Stimulated activated CD8-positive, alpha-beta memory T cell treated with anti-CD3 and anti-CD28 coated beads, Interleukin-15, amount 100 ng/mL, for 24 hours (primary cell): ENCODE measurements at places on chromosomes 2 and 18.

DNA sequence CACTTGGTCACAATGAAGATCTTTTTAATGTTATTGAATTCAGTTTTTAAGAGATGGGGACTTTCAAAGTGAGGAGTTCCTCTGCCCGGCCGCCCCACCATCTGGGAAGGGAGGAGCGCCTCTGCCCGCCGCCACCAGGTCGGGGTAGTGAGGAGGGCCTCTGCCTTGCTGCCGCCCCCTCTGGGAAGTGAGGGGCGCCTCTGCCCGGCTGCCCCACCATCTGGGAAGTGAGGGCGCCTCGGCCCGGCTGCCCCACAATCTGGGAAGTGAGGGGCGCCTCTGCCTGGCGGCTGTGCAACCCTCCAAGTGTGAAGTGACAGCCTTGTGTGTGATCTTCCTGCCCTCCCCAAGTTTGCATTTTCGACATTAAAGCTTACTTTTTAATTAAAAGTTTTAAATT, 899.3 kb downstream of the TRIB2 start:
- DNase-seq, result no peak

DNA sequence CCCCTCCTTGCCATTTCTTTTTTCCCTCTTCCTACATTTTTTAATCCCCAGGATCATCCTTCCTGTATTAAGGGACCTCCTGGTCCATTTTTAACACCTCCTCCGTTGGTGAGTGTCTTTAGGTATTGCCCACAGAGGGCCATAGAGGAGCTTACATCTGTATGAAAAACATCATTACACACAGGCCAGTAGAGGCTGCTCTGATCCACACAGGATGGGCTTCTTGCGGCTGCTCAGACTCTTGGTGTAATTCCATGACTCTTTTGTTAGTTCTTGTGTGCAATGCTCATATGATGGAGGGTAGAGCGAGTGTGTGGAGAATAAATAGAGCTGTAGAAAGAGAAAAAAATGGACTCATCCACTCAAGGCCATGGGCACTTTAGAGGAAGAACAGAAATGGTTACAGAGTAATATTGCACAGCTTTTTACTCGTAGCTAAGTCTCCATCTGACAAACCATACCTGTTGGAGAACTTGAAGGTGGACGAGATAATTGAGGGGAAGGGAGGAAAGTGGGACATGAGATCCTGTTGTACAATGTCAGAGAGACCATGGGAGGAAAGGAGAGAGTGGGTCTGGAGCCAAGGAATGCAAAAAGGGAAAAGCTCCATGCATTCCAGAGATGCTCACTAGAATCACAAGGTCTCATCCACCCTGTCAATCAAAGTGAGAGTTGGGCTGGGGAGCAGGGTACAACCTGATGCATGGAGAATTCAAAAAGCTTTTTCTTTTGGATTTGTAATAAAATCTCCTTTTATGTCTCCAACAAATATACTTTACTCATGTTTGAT, 129.7 kb upstream of the TNP1 start:
- no peak for DNase-seq

DNA sequence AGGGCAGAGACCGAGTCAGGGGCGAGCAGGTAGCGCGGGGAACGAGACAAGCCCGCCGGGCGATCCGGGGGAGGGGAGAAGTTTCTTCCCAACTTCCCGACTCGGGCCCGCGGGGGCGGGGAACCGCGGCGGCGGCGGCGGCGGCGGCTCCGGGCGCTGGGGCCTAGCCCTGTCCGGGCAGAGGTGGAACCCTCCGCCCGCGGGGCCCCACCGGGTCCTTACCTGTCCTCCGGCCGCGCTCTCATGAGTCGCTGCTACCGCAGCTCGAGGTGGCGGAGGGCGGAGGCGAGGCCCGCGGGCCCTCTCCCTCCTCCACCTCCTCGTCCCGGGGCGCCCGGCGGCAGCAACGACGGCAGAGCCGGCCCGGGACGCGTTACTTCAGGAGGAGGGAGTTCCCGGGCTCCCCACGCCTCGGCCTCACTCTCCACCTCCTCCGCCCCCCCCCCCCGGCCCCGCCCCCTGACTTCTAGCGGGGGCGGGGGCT, at the start of gene YES1:
Gene YES1, minus strand, starts transcription at position 351 of the 484 bp plus-strand sequence. CDS start 55,415 bp downstream, outside the sequence.
- no peak for DNase-seq

DNA sequence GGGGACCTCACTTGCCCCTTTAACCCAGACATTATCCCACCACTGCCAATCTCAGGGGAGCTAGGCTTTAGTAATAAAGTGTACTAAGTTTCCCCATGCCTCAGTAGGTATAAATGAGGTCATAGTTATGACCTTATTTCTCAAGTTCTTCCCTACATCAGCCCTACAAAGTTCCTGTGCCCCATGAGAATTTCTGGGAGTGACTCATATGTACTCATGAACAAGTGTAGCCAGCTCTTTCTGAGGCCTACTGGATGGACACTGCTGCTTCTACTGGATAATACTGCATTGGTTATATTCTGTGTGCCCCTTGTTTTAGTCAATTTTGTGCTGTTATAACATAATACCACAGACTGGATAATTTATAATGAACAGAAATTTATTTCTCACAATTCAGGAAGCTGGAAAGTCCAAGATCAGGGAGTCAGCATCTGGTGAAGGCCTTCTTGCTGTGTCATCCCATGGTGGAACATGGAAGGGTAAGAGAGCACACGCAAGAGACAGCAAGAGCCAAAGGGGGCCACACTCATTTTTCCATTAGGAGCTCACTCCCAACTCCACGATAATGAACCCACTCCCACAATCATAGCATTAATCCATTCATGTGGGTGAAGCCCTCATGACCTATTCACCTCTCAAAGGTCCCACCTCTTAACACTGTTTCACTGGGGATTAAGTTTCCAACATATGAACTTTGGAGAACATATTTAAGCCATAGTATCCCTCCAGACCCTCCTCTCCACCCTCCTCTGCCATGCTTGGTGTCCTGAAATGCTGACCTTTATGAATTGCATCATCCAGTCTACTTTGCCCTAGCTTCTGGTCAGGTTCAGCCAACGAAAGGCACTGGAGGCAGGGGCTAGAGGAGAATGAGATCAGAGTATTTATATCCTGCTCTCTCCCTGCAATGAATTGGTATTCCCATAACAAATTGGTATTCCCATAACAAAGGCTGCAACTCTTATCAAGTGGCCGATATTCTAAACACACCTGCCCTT, 25.4 kb upstream of the ST3GAL5 start:
- DNase-seq, result no peak

- DNase-seq, result no peak
Measured at GRCh38 chr18:50097702-50098101, 97.2 kb downstream of the MYO5B start.

GRCh38 chr2:170707821-170708795, 7.0 kb upstream of the SP5 start:
- no peak for DNase-seq

DNA sequence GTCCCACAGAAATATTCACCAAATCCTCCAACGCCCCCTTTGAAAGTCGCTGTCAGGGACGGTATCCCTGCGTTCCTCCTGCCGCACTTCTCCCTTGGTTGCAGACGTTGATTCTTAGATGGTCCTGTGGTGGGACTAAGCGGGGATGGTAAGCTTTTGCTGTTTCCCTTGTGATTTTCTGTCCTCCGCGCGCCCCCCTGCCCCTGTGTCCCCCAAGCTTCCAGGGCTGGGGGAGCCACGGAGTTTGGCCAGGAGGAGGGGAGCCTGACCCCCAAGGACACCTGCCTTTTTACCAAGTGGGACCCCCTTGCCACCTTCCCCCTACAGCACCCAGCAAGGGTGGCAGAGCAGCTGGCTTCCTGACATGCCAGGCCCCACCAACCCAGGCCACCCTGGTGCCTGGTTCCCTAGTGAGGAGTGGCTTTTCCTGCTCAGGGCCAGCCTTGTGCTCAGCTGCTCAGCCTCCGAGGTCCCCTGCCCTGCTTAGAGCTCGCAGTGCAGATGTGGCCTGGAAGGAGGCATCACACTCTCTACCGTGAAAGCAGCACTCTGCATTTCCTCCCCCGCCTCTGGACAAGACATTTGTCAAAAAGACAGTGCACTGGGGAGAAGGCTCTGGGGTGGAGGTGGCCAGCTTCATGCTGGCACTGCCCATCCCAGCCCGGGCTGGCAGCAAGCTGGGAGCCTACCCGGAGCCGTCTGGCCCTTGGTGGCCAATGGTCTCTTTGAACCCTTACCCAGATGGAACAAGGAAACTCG, 49.4 kb downstream of the TWIST2 start:
- DNase-seq, result no peak

GRCh38 chr2:105470979-105471378, 72.1 kb upstream of the FHL2 start:
- DNase-seq, result no peak

DNA sequence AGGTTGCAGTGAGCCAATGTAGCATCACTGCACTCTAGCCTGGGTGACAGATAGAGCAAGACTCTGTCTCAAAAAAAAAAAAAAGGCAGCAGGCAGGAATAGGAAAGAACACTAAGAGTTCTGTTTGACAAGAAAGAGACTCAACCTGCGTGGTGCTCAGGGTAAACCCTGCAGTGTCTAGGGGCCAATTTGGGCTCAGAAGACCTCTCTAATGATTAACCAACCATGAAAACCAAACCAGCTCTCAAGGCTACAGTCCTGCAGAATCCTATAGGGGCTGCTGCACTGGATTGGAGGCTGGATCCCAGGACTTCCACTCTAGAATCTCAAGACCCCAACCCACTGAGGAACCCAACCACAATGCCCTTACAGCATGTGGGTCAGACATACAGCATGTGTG, 2.4 kb downstream of the TRABD2A start:
- no peak for DNase-seq

DNA sequence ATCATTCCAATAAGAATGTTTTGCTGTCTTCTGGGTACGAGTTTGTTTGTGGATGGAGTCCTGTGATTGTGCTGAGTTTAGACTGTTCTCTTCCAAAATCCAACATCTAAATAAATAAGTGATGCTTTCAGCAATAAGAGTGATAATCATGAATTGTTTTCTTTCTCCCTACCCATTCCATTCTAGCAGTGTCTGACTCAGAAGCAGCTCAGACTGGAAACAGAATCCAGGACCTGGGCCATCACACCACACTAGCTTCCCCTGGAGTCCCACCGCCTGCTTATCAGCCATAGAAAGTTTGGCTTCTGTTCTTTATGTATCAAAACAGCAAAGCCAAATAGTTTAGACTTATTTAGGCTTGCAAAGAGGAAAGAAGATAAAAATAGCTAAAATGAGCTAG, 76.4 kb upstream of the CNGA3 start:
- no peak for DNase-seq

- DNase-seq, result no peak
Measured at GRCh38 chr2:6788614-6789013, 77.1 kb downstream of the CMPK2 start.

DNA sequence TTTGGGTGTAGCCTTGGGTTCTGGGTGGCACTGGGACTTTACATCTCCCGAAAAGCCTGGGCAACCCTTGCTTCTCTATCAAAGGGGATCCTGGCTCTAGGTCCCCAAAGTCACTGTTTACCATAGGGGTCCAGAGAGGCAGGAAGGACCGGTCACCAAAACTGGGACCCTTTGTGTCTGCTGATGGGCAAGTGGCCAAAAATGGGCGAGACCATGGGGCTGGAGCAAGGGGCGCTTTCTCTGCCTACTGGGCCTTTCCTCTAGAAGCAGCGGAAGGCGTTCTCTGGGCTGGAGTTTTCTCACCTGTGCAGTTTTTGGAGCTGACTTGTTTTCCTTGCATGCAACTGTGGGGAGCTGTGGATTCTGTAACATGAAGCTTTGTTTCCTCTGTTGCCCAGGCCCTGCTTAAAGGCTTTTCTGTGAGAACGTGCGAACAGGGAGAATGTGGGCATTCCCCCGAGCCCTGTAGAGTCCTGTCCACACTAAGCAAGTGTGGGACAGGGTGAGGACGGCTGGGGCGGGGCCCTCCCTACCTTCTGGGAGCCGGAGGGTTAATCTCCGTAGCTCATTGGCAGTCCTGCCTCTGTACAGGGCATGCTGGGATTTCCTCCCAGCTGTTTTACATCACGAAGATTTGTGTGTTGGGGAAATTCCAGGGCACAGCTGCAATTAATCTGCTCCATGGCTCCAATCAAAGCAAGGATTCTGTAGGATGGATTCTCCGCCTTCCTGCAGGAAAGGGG, 50.2 kb downstream of the TGOLN2 start:
- no peak for DNase-seq

DNA sequence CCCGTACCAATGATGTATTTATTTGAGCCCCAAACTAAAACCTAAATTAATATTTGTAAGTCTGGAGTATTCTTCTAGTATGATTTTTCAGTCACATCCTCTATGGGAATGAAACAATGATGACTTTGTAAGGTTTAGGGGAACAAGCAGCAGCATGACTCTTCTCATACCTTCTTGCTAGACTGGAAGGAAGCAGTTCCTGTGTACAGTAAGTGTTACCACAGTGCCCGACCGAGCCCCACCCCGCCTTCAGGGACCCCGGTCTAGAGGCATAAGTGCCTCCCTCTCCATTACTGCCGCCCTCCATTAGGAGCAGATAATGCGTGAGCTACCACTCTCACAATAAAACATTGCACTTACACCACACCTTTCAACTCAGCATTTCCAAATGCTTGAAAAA, 599.3 kb downstream of the ARHGAP15 start:
- DNase-seq, result no peak

GRCh38 chr2:11630855-11631254, 39.1 kb downstream of the NTSR2 start:
- DNase-seq, result no peak

DNA sequence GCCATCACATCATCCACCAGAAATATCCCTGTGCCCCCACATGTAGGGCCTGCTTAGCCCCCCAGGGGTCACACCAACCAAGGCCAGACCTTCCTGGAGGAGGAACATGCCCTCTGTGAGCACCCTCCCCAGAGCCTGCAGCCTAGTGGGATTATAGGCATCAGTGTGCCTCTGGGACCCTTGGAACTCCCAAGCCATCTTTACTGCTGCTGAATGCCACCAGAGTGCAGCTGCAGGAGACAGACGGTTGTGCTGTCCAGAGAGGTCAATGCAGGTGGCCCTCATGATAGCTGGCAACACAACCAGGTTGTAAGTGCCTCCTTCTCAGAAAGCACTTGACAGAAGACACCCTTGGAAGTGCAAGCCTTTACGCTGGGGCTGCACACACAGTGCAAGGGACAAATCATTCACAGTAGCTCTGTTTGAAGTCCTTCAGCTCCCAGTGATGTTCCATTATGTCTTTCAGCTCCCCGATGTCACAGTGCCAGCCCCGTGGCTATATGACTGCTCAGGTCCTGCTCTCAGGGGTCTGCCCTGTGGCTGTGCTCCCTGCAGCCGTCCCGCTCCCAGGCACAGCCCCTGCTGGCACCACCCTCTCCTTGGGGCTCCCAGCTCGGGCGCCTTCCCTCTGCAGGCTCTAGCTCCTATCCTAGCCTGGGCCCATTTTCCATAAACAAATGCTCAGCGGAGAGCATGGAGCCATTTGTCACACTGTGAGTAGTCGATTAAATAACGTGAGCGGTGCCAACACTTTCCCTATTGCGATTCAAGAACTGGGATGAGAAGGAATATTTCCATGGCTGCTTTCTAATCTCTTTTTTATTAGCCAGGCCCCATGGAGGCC, 65.1 kb downstream of the EDAR start:
- no peak for DNase-seq

- DNase-seq, result no peak
Measured at GRCh38 chr18:39521164-39521563, 1955.6 kb upstream of the CELF4 start.

GRCh38 chr2:69134306-69134945, 121.4 kb downstream of the ANTXR1 start:
- no peak for DNase-seq
